ENCODE measurements at places on chromosomes 12 and 14.

- peak; percentile 37 for DNase-seq
Observed at GRCh38 chr12:111812881-111813741, 28.9 kb upstream of the MAPKAPK5 start.

GRCh38 chr12:107377596-107378385 is 284.4 kb upstream of the CRY1 start:
- no peak for DNase-seq

DNA sequence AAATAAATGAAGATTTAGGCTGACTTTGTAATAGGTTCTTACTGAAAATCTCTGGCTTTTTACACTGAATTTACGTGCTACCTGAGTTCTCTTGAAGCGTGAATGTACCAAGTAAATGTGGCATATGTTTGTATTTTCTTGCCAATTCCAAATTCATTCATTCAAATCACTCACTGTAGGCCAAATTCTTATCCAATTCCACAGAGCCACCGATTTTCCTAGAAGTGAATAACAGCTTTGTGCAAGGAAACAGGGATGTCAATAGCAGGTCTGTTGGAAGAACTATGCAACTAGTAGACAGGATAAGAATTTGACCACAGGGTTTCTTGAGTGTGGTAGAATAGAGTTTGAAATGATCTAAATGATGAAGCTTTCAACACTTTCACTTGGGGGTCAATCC is 86.8 kb downstream of the SOX5 start:
- DNase-seq, result no peak

- no peak for DNase-seq
Observed at GRCh38 chr12:111274777-111275176, 94.1 kb downstream of the PHETA1 start.

DNA sequence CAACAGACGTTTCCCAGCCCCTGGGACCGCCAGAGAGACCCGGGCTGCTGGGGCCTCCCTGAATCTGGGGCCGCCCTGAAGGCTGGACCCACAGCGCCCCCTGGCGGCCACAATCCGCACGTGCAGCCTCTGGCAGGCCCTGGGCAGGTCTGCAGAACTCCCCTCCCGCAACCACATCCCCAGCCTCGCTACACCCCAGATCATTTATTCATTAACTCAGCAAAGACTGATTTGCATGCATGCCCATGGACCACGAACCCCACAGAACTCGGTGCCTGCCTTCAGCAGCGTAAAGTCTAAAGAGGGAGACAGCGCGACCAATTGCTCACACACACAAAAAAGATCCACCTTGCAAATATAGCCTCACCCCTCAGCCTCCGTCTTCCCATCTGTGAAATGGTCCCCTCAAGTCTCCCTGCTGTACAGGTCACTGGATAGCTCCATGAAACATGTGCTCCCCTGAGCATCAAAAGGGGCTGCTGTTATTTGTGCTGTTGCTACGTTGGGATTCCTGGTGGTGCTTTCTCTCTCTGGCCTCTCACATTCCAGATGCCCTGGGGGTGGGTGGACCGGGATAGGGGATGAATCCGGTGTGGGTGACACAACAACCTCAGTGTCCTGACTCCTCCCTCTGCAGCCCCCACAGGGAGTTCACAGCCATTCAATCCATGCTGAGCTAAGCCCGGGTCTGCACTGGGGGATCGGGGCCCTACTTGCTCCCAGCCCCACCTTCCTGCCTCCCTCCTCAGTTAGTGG is 96.4 kb downstream of the SCARB1 start:
- no peak for DNase-seq
